Activated CD4-positive, alpha-beta T cell treated with anti-CD3 and anti-CD28 coated beads, Interleukin-2, amount 50 U/mL, for 1 hour (primary cell): ENCODE measurements at places on chromosomes 7 and 10.

- DNase-seq = no peak
These were observed 20.2 kb downstream of the SGCE start for GRCh38 chr7:94635687-94636086.

GRCh38 chr10:18238870-18239485, 98.8 kb downstream of the CACNB2 start:
- no peak for DNase-seq

GRCh38 chr10:103458720-103459119, at the start of gene CALHM1:
Gene CALHM1, minus strand, starts transcription at chr10:103458900. Its CDS starts 149 bp downstream, at chr10:103458751.
- no peak for DNase-seq

GRCh38 chr7:36748017-36748487, 23.8 kb upstream of the AOAH start:
- no peak for DNase-seq

DNA sequence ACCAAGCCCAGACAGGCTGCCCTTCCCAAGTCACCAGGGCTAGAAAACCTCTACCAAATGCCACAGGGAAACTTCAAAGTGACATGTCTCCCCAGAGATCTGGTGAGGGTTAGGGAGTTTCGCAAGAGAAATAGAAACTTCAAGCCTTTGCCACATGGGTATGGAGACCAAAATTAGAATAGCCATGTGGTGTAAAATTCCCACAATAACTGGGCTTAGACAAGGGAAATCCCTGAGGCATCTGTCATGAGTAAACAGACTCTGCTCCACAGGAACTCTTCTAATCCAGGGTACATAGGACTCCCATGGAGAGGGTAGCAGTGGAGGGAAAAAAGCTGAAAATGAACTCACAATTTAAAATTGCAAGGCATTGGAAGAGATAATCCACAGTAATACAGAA, 14.3 kb downstream of the ADAM12 start:
- DNase-seq = no peak

DNA sequence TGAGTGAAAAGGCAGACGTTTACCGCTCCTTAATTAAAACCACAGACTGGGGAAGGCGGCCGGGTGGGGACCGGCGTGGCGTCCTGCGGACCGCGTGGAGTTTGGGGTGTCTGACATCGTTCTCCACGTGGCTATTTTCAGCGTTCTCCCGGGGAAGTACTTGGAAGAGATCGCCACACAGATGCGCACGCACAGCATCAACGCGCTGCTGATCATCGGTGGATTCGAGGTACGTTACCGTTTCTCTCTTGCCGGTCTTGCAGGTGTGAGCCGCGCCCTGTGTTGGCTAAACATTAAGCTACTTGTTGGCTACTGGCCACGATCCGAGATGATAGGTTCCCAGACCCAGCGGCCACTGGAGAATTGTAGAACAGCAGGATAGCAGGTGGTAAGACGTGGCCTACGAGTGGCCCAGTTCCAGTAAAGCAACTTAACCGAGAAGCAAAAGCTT, 51.3 kb downstream of the PFKP start:
- DNase-seq = no peak
